ENCODE measurements at places on chromosomes 13 and 19. TPM values are rescaled to one million over a fixed set of nuclear protein-coding genes. Genes with fewer than 3 reads are reported as not detected.

Gene FAM83E
- not detected for total RNA-seq

Gene S1PR4
- total RNA-seq = 0.73 TPM

Gene TFDP1
- 112 TPM for total RNA-seq

Gene FPR1
- total RNA-seq = not detected

Gene LIM2
- not detected for total RNA-seq

Gene TNFSF9
- 1.0 TPM for total RNA-seq

Measured in mammary microvascular endothelial cell (primary cell).